ENCODE measurements at places on chromosomes 3 and 15.

DNA sequence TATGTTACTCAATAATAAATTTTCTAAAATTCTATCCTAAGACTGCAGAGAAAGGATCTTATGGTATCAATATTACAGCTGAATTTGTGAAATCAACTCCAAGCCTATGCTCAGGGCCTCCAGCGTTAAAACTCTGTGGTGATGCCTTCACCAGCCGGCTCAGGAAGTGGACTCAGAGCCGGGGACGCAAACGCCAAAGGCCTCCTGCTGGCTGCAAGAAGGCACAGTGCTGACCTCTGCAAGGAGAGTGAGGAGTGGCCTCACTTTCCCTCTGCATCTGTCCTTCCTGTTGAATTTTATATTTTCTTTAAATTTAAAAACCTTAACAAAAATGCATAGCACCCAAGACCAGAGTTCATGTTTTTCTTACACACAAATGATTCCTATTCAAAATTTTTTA lies 48.5 kb downstream of the HERC2 start:
- DNase-seq = no peak

GRCh38 chr3:19264424-19264823 lies 116.1 kb downstream of the KCNH8 start:
- no peak for DNase-seq

DNA sequence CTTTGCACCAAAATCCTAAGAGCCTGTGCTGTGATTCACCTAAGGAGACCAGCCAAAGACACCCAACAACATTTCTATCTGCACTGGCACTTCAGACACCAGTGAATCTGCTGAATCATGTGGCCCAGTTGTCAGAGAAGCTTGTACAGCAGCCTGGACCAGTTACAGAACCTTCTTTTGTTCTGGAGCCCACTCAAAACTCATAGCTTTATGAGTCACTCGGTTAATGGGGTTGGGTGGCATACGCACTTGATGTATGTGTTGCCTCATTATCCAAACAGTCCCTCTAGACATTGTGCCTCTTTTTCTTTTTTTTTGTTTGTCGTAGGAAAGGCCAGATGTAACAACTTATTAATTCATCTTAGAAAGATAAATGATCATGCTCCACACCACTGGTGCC lies 25.6 kb upstream of the GOLGA6L2 start:
- DNase-seq = no peak

DNA sequence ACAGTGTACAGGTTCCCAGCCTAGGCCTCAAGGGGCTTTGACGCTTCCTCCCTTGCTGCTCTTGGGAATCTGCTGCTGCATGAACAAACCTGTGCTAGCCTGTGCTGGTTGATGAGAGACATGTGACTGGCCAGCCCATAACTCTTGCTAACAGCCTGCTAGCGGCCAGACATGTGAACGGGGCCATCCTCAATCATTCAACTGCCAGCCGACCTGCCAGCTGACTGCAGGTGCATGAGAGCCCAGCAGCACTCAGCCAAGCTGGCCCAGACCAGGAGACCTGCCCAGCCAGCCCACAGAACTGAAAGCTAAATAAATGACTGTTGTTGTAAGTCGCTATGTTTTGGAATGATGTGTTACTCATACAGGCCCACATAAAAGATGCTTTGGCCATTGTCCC lies 82.4 kb upstream of the DLG1 start:
- DNase-seq = no peak

DNA sequence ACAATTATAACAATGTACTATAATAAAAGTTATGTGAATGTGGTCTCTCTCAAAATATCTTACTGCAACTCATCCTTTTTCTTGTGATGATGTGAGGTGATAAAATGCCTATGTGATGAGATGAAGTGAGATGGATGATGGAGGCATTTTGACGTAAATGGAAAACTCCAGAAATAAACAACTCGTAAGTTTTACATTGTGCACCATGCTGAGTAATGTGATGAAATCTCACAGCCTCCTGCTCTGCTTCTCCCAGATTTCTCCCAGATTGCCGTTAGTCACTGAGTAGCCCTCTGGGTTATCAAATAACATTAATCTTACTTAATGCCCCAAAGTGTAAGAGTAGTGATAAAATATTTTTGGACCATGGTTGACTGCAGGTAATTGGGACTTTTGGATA lies 64.8 kb upstream of the SLCO2A1 start:
- no peak for DNase-seq
